RCC 7860 (cell line): ENCODE measurements at places on chromosomes 12 and 14.

DNA sequence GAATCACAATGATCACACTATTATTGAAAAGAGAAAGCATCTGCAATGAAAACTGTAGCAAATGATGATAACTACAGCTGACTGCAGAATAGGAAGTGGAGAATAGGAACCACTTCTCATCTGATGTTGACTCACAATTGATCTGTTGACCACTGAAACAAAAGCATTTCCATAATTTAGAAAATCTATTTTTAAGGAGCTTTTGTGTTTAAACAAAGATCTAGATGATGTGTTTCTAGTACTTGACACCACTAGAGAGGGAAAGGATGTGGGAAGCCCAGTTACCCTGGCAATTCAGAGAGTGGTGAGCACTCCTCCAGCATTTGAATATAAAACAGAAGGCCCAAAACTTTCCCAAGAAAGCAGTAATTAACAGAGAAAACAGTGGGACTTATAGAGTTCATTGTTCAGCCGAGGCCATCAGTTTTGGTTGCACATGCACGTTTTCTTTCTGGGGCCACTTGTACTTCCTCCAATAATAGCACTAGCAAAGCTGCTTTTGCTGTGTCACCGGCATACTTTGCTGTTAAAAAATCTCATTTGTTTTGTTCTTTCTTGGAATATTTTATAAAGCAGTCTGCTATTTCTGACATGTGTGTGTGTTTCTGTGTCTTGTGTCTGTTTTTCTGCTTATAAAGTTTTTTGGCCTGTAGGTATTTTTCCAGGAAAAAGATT, 76.1 kb upstream of the HECTD1 start:
- no peak for DNase-seq

GRCh38 chr12:103673891-103674375, 86.9 kb downstream of the STAB2 start:
- no peak for DNase-seq

- DNase-seq = no peak
Observed at GRCh38 chr12:50695961-50696360, 67.9 kb upstream of the ATF1 start.

- no peak for DNase-seq
Observed at GRCh38 chr14:91744068-91744480, 12.2 kb upstream of the CATSPERB start.

GRCh38 chr12:98656289-98657101, 11.4 kb downstream of the APAF1 start:
- no peak for DNase-seq

GRCh38 chr14:35158951-35159653, 36.8 kb downstream of the PRORP start:
- peak; percentile 44 for DNase-seq

DNA sequence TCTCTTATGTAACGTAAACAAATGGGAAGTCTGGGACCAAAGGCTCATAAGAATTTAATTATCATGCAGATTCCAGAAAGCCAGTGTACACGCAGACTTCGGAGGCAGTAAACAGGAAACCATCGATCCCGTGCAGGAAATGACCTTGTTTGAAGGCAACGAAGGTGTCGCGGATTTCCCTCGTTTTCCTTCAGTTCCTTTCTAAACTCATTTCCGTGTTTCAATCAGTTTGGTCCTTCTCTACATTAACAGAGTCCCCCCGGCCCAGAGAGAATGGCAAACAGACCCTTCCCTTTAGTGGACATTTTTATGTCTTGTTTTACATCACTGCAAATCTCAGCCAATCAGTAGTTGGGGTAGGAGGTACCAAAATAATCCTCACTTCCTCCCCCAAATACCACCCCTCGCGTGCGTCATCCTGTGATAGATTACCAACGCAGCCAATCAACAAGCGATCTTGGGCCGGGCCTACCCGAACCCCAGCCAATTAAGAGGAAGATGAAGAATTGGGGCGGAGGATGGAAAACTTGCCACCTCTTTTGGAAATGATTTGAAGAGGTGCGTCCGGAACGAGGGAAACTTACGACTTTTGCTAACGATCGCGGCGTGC, 6.1 kb upstream of the FOXJ2 start:
- peak; percentile 93 for DNase-seq

GRCh38 chr12:15702276-15702675, 86.9 kb downstream of the EPS8 start:
- DNase-seq = no peak

GRCh38 chr12:123075646-123076171, 75.2 kb downstream of the PITPNM2 start:
- no peak for DNase-seq

DNA sequence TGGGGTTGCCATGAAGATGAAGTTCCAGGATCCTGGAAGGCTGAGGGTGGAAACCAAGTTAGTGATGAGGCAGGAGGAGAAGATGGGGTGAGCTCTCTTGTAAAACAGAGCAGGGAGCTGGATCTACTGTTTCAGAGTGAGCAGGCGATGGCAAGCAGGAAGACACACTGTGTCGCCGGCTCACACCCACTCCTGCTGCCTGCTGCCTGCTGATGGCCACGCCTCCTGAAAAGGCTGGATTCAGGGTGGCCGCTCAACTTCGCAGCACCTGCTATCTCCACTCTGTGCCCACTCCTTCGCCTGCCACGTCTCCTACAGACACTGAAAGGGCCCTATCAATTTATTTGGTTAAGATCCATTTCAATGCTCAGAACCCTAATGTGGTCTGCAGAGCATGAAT, 96.1 kb downstream of the RBM19 start:
- DNase-seq = no peak

DNA sequence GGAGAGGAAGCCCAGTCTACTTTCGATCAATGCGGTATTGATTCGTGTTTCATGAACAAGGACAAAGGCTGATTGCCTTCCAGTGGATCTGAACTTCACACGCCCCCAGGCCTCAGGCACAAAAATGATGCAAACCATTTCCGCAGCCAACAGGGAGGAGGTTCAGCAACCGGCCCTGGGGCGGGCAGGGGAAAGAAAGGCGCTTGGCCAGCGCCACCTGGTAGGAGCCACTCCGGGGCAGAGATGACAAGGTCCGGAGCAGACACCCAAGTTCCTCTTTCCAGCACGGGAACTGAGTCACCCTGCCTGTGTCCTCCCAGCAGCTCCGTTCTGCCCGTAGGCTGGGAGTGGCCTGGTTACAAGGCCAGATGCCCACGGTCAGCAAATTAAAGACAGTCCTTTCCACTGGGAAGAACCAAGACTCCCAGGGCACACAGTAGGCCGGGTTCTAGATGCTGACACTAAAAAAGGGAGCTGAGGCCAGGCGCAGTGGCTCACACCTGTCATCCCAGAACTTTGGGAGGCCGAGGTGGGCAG, 136.3 kb downstream of the SCARB1 start:
- peak; percentile 70 for DNase-seq

DNA sequence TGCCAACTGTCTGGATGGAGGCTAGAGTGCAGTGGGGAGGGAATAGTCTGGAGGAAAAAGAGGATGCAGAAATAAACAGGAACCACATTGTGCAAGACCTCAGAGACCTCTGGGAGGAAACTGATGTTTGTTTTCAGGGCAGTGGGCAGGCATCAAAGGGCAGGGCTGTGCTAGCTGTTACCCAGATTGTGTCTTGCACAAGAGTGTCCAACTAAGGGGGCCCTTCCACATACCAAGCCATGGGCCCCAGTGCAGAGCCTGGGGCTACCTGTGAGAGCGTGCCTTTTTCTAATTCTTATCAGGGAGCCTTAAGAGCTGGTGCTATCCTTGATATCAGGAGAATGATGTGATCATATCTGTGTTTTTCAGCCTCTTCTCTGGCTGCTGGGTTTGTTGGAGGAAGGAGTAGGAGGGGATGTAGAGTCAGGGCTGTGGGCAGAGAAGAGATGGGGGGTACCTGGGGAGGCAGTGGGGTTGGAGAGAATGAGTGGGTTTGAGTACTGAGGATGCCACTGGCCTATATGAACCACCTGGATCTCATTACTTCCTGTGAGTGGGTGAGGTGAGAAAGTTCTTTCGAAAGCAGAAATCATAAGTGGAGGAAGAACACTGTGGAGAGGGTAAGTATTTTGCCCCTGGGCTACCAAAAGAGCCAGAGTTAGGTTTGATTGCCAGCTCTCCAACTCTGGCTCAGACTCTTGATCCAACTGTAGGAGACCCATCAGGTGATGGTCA, 259.2 kb upstream of the CRY1 start:
- no peak for DNase-seq

- DNase-seq = peak; percentile 79
Observed at GRCh38 chr12:46101485-46101869, 111.1 kb upstream of the SCAF11 start.

GRCh38 chr14:77985211-77985615, 185.0 kb upstream of the NRXN3 start:
- no peak for DNase-seq

- DNase-seq = no peak
Observed at GRCh38 chr12:44889162-44889561, 13.0 kb upstream of the NELL2 start.

- DNase-seq = peak; percentile 39
Observed at GRCh38 chr12:45660330-45660729, 69.2 kb upstream of the ARID2 start.

GRCh38 chr12:92879698-92880322, 49.3 kb downstream of the EEA1 start:
- no peak for DNase-seq

GRCh38 chr12:77047341-77048109, 17.8 kb downstream of the E2F7 start:
- DNase-seq = no peak

GRCh38 chr12:65765436-65765813, 58.9 kb upstream of the HMGA2 start:
- DNase-seq = no peak

DNA sequence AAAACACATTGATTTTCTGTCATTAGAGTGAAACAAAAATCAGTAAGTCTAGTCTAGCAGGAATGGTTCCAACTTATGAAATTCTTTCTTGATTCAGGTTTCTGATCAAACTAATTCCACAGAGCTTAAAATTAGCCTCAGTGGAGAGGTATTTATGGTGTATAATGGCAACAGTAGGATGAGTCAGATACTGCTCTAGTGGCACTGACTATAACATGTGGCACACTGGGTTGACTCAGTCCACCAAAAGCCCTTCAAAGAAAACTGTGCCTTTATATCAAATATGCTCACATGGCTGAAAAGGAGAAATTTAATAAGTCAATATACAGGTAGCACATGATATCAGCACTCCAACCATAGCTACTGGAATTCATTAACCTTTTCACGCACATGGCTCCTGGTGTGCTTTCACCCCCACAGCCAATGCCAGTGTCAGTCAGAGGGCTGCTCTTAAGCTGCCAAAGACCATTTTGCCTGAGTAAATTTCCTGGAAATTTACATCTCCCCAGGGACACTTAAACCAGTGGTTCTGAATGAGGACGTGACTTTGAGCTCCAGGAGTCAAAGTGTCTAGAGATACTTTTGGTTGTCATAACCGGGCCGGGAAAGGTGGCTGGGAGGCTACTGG, 21.7 kb upstream of the CATSPERB start:
- DNase-seq = no peak

GRCh38 chr14:84029246-84029645, 1500.7 kb upstream of the FLRT2 start:
- no peak for DNase-seq

DNA sequence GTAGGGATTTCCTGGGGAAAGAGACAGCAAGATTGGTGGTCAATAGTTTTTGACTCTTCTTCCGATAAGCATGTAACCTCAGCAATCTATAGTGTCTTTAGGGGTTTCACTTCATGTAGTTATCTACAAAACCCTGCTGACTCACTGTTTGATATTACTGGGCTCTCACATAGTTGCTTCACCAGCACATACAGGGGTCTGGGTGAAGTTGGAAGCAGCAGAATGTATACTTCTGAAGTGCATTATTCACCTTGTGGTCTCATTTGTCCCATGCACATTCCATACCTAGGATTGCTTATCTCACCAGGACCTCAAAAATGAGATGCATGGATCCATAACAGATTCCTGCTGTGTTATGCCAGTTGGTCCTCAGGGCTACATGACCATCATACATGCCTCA, 280.0 kb downstream of the LRIG3 start:
- DNase-seq = no peak

DNA sequence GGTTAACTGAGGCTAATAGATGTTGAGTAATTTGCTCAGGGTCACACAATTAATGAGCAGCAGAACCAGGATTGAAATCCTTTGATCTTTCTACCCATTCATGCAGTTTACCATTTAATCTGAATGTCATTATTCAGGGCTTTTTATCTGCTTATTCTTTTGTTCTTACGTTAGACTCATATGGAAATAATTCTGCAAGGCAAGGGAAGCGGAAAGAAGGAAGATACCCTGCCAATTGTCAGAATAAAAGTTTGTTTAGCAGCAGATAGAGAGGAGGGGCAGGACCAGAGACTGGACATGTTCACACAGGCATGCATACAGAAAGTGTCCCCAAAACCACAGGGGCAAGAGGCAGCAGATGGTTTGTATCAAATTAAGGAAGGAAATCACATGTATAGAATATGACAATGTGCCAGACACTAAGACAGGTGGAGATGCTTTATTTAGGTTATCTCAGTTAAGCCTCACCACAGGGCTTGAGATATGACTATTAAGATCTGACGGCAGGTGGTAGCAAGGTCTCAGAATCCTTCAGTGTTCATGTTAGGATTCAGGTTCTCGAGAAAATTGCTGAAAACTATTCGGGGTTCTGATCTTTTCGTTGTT, 29.8 kb downstream of the BRMS1L start:
- DNase-seq = no peak

GRCh38 chr12:74382983-74383382, 154.7 kb upstream of the ATXN7L3B start:
- DNase-seq = no peak

- DNase-seq = no peak
Observed at GRCh38 chr12:59329462-59329861, 266.4 kb upstream of the SLC16A7 start.

- DNase-seq = no peak
Observed at GRCh38 chr14:99207456-99207855, 64.5 kb downstream of the BCL11B start.

DNA sequence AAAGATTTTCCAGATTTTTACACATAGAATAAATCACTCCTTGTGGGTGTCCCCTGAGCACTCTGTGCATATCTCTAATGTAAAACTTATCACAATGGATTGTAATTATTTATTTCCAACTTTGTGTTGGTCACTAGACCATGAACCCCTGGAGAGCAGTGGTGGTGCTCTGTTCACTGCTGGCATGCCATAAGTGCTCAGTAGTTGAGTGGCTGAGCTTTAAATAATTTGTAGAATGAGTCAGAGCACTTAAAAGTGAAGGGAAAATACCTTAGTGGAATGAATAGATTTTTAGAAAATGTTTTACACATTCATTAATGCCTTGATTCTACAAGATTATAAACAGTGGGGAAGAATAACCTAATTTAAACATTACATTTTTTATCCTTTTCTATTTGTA, 6.3 kb downstream of the MGAT4C start:
- DNase-seq = peak; percentile 63

- no peak for DNase-seq
Observed at GRCh38 chr14:76715101-76715500, 46.2 kb upstream of the VASH1 start.
